Mesendoderm (in vitro differentiated cells): ENCODE measurements at places on chromosomes 4 and X.

- DNase-seq: no peak
These were observed 26.1 kb downstream of the PALLD start for GRCh38 chr4:168522829-168523489.

DNA sequence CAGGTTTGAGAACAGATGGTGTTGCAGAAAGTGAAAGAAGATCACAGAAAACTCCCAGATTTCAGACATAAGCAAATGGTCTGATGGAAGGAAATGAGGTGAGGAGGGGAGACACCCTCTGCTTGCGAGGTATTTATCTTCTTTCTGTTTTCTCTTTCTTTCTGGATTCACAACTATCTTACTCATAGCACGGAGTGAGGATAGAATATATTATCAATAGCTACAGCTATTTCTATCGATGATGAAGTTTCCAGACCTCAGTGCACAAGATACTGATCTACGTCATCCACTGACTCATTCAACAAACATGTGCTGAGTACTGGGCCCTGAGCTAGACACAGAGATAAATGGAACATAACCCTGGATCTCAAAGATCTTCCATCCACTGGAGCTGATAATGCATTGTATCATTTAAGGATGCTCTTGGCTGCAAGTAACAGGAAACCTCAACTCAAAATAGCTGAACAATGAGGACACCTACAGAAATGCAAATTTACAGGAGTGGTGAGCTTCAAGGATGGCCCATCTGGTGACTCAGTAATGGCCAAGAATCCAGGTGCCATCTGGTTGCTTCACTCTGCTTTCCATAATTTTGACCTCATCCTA lies 21.2 kb downstream of the SLC2A9 start:
- DNase-seq: no peak

- DNase-seq: no peak
These were observed 139.9 kb downstream of the REPS2 start for GRCh38 chrX:17086317-17086716.

- no peak for DNase-seq
These were observed 20.6 kb upstream of the MAML3 start for GRCh38 chr4:140174543-140174942.

- peak; percentile 81 for DNase-seq
These were observed 5.9 kb downstream of the APOO start for GRCh38 chrX:23901805-23902204.

GRCh38 chr4:21873145-21873544 lies 75.4 kb downstream of the KCNIP4 start:
- DNase-seq: no peak

- no peak for DNase-seq
These were observed 87.7 kb downstream of the RLIM start for GRCh38 chrX:74526764-74527163.

DNA sequence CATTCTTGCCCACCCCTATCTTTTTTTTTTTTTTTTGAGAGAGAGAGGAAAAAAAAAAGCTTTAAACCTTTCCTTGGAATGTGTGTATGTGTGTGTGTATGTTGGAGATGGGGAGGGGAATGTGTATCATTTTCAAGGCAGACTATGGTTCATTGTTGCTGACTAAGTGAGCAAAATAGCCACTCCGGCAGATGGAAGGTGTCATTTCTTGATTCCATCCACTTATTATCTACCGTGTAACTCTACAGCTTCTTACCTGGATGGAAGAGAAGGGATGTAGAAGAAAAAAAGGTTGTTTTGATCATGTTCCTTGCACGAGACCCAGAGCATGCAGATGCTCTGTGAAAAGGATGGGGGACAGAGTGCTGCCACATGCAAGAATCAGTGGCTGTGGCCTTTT lies 5.9 kb upstream of the GK2 start:
- no peak for DNase-seq

DNA sequence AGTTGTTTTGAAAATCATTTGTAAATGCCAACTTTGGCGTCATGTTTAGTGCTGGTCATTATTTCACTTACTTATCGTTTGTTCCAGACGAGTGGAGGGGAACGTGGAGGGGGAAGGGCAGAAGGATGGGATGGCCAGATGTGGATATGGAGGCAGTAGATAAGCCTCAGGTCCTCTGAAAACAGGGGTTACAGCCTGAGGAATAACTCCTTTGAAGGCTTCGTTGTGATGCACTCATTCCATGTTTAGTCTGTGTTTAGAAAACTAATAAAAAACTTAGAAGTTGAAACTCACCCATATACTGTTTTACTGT lies 1.1 kb downstream of the MOB1B start:
- DNase-seq: peak; percentile 35

DNA sequence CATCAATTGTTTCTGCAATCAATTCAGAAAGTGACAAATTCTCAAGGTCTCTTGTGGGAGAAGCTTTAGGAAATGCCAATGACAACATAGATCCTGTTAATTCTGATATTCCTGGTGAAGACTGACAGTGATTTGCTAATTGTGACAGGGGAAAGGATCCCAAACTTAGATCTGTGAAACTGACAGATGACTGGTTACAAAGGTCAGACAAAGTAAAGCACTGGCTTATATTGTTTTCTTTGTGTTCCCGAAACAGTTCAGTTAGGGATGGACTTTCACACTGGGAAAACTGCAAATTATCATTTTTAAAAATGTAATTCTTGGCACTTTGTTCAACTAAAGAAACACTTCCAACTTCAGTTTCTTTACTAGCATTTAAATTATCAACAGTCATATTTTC lies 30.1 kb downstream of the NAT8L start:
- no peak for DNase-seq

- peak; percentile 90 for DNase-seq
These were observed 4.6 kb downstream of the RASSF6 start for GRCh38 chr4:73615613-73616012.

GRCh38 chr4:1216869-1217294 lies 32.0 kb downstream of the CTBP1 start:
- DNase-seq: no peak

DNA sequence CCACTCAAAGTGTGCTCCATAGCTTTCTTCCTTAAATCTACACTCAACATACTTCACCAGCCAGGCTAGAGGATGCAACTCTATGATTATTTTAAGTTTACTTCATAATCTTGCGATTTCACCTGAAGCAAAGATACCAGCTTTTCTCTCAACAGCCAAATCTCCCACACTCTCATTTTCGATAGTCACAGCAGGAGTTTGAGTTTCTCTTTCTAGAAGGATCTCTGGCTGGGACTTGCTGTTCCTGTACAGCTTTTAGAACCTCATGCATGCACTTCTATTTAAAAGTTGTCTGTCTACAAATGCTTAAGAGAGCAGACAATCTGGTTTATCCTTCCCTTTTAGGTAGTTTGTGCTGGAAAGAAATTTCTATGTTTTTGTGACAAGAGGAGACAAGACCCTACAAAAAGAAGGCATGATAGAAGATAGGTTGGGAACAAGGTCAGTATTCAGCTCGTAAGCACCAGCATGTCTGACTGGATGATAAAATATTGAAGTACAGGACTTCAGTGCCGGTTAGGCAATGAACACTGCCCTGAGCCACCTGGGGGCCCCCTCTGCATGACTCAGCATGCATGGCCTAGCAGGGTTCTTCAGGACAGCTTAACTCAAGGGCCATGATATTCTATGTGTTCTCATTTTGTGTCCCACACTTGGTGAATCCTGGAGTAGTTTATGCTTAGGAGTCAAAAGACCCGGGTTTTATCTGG lies 65.6 kb downstream of the ATXN3L start:
- peak; percentile 12 for DNase-seq

DNA sequence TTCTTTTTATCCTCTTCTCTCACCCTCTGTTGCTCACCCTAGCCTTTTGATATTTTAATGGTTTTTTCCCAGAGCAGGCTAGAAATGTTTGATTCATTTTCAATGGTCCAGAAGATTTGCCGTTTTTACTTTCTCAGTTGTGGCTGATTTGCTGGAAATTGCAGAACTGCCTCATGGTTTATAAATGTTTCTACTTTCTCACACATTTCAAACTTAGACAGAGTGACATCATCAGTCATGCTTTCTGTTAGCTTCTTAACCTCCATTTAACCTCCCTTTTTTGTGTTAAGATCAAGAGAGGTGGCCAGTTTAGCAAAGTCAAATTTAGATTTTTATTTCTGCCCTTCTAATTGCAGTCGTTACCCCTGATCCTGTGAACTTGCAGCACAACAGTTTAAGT lies 8.7 kb downstream of the RXFP1 start:
- DNase-seq: no peak

- DNase-seq: no peak
These were observed 128.2 kb downstream of the FRYL start for GRCh38 chr4:48651914-48652313.

DNA sequence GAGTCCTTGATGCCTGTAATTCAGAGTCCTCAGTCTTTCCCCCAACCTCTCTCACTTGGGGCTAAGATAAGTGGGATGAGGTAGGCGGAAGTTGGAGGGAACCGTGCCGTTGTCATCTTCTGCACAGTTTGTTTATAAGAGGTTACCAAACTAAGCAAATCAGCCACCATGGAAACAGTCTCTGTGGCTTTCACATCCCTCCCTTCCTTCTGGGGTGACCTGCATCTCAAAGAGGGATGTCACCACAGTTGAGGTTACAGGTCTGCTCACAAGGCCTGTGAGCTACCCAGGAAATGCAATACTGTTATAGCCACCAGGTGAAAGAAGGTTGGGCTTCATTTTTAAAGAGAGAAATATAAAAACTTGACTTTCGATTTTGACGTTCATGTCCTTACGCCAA lies 26.3 kb downstream of the RTL5 start:
- DNase-seq: no peak

DNA sequence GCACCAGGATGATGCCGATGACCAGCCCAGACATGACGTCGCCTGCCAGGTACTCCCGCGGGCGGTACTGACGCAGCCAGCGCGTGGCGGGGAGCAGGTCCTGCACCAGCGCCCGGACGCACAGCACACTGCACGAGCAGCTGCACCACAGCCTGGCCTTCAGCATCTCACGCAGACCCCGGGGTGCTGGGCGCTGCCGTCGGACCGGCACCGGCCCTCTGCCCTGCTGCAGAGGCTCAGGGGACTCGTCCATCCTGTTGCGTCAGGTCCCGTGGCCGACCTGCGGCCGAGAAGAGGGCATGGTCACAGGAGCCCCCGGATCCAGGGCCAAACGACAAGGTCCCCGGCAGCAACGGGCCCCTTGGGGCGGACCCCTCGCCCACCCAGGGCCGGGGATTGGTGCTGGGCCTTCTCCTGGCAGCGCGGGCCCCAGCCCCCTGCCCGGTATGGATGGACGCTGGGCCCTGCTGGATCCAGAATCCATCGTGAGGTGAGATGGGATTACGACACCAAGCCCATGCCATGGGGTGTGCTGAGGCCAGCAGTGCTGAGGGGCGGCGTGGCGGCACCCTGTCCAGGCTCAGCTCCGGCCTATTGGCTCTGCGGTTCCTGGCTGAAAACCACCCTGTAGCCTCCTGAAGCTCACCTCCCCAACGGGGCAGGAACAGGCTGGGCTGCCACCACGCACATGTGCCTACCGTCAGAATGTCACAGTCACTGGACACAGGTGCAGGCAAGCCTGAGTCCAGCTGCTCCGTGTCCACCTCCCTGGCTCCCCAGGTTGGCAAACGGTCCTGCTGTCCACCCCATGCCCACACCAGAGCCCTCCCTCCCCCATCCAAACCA lies 1.5 kb downstream of the SLC26A1 start:
- no peak for DNase-seq

DNA sequence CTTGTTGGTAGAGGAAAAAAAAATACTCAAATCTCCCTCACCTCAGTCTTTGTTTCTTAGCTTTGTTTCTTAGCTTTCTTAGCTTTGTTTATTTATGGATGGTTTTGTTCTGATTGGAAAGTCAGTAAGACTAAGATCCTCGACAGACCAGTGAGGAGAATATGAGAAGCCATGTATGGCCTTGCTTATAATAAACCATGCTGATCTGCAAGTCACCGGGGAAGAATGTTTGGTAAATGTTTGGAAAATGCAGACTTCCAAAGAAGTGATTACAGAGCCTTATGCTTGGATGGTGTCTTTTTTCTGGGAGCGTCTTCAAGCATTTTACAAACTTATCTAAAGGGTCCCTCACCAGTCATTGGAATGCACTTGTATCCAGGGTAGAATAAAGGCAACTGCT lies 90.1 kb upstream of the NOCT start:
- DNase-seq: no peak

- peak; percentile 93 for DNase-seq
These were observed at the start of gene GRPR for GRCh38 chrX:16123222-16123786. TSS of gene GRPR (plus strand) at chrX:16123565. CDS start at chrX:16123954, 389 bp downstream.

DNA sequence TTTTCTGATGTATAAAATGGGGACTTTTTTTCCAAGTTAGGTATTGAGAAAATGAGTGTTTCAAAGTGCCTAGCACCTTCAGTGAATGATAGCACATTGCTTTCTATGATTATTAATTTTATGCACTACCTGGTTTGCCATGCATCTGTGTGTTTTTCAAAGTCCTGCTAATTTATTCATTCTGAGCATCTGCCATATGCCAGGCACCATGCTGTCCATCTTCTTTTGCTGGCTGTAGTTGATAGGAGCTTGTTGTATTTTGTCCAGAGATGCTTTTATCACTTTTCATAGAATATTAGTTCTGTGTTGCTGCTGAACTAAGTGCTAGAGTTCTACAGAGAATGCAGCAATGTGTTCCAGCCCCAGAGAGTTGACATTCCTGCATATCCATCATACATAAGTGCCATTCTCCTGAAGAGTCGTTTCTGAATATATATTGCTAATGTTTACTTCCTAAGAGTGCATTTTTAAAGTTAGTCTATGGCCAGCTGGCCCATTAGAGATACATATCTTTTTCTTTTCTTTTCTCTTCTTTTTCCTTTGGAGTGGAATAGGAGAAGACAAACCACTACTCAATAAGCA lies 49.0 kb upstream of the CLNK start:
- DNase-seq: no peak

GRCh38 chr4:1234309-1234695 lies 14.6 kb downstream of the CTBP1 start:
- DNase-seq: no peak

DNA sequence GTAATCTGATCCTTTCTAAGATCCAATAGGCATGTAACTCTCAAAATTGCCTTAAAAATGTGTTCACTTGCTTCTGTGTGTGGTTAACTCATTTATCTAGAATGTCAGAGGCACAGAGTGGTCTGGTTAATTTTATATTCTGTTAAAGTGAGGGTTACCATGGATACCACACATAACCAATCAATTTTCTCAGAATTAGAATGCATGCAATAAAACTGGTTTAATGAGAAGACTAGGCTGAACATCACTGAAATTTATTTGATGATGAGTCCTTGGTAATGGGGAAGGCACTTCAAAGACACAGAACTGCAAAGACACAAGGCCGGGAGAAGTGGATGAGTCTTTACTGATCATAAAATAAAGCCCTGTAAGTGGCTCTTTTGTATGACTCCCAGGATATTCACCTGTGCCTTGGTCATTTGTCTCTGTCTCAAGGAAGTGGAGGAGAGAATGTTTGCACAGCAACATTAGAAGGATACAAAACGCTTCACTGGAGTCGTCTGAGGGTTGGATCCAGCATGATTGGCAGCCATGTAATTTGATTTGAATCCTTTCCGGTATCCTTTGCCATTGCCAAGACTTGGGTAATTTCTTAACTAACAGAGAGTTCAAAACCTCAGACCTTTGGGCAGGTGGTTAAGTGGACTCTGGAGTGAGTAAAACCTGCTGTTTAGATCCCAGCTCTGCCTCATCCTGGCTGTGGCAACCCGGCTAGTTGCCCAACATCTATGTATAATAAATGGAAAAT lies 94.0 kb upstream of the RBPJ start:
- DNase-seq: no peak

- DNase-seq: no peak
These were observed 29.3 kb upstream of the UGT2B7 start for GRCh38 chr4:69066945-69067344.
